ENCODE measurements at places on chromosomes 4 and X.

- no peak for DNase-seq
Observed at GRCh38 chr4:41865306-41865980, 69.8 kb upstream of the TMEM33 start.

DNA sequence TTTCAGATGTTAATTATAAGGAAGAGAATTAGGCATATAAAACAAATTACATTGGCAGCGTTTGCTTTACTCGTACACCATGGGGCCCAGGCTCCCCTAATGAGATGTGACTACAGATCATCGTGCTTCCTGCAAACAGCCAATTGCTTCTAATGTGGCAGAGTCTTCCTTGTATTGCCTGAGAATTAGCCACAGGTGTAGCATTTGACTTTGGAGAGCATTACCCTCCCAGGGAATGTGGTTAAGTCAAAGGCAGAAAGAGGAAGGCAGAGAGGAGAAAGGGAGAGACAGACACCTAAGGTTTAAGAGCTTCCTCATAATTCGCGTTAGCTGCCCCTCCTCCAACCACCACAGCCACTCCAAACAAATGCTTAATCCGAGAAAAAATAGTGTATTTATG lies 97.0 kb downstream of the MID1IP1 start:
- DNase-seq: no peak

GRCh38 chr4:121270389-121270788 lies 106.3 kb upstream of the TNIP3 start:
- no peak for DNase-seq

GRCh38 chr4:128810331-128810870 lies 901 bp downstream of the JADE1 start:
- DNase-seq: peak; percentile 2

DNA sequence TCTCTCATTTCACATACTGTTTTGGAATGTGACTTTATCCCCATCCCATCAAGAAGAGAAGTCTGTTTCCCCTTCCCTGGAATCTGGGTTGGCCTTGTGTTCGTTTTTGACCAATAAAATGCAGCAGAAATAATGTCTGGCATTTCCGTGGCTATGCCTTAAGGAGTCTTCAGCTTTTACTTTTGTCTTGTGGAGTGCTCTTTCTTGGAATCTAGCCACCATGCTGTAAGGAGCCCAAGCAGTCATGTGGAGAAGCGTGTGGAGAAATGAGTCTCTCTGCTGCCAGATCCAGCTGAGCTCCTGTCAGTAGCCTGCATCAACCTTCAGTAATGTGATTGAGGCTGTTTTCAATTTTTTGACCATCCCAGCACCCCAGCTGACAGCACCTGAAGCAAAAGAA lies 84.4 kb upstream of the ARMCX2 start:
- DNase-seq: no peak

DNA sequence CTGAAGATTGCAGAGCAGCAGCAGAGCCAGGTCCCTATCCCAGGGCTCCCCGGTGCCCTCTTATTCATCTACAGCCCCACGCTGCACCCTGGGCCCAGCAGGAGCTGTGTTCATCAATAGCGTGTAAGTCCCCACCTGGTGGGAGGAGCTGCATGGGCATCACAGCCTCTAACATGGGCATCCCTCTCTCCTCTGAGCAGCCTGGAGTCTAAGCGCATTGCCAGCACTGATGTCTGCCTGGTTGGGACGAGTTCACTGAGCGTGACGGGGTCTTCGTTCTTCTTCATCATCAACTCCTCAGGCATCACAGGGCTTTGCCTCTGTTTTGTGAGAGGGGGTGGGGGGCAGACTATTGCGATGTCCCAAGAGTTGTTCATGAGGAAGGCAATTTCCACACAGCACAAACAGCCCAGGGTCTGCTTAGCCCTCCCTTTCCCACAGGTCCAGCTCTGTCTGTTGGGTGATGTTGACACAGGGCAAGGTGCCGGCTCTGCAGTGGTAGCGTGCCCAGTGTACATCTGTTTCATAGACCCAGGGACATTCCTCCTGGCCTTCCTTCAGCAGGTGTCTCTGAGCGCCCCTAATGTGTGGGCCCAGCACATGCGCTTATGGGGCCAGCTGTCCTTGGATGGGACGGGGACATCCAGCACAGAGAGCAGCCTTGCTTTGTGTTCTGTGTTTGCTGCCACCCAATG lies 85.9 kb downstream of the SORCS2 start:
- no peak for DNase-seq

DNA sequence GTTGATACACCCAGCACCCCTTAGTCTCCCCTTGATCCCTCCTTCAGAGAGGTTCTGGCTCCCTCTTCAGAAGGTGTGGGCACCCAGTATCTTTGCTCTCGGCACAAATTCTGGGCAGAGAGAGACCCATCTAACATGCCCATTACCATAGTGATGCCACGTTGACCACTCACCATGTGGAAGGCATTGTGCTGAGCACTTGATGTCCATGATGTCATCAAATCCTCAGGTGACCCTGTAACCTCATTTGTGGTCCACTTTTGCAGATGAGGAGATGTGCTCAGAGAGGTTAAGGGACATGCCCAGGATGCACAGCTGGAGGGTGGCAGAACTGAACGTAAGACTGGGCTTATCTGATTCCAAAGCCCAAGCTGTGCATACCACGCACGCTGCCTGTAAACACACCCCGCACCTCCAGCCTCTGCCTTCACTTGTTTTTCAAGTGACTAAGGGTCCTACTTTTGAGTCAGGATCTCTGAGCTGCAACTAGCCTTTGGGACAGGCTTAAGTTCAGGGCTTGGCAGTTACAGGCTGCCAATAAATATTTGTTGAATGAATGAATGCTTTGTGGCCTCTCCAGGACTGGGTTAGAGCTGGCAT lies 55.2 kb downstream of the HTRA3 start:
- DNase-seq: no peak

DNA sequence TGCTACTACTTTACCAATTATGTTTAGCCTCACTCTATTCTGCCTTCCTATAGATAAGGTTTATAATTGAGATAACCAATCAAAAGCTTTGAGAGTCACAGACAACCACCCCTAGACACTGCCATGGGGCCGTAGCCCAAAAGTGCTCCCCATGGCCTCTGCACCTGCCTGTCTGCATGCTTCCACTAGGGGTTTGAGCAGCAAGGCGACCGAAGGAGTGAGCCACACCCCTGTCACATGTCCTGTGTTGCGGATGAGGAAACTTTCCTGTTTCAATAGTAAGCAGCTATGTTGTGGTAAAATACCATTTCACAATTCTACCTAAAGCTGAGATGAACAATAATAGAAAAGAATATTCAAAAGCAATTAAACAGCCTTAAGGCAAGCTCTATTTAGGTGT lies 856.0 kb upstream of the FRG1 start:
- DNase-seq: no peak

- DNase-seq: no peak
Observed at GRCh38 chrX:79138658-79139241, 5.7 kb upstream of the GPR174 start.

DNA sequence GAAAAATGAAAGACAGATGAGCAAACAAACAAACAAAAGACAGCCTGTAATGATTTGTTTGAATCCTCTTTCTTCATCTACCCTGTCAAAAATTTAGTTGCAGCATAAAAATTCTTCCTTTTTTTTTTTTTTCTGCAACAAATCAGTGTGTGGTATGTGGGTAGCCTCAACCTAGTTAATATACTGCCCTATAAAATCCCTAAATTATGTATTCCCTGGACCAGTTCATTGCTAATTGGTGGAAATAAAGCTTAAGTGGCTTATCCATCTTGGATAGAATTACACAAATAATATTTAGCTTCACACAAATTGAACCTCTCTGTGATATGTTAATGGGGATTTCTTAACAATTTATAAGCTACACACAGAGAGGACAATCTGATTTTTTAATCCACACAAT lies 208.4 kb downstream of the NDST4 start:
- DNase-seq: no peak

DNA sequence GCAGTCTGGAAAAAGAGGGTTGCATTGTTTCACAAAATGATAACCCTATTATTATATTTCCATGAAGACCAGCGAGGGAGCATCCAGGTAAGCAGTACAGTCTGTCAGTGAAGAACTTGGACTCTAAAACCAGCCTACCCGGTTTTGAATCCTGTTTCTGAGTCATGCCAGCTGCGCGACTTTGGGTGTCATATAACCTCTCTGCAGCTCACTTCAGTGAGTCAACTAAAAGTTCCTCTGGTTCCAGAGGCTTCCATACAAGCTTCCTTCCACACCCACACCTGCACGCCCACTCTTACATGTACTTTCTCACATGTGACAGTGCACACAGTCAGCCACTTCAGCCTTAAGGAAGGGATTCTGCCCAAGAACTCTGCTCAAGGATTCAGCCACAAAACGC lies 49.8 kb upstream of the PRPS2 start:
- DNase-seq: no peak

- no peak for DNase-seq
Observed at GRCh38 chr4:47717188-47717587, 120.7 kb downstream of the CORIN start.

- DNase-seq: no peak
Observed at GRCh38 chrX:31545726-31546125, 473.9 kb upstream of the FTHL17 start.

GRCh38 chr4:182245541-182246215 lies 2.5 kb downstream of the TENM3 start:
- DNase-seq: no peak

DNA sequence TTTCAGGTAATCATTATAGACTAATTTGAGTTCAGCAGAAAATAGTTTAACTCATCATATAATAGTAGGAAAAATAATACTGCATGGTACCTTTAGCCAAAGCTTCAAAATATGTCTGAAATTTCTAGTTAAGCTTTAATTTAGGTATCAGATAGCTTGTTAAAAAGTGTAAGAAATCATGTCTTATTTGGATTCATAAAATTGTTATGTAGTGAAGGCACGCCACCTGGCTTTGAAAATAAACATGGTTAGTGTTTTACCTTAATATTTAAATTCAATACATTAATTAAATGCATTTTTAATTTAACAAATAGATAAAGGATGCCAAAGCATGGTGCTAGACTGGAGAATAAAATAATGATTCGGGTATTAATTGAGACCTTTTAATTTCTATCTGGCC lies 211.4 kb downstream of the FSTL5 start:
- no peak for DNase-seq

DNA sequence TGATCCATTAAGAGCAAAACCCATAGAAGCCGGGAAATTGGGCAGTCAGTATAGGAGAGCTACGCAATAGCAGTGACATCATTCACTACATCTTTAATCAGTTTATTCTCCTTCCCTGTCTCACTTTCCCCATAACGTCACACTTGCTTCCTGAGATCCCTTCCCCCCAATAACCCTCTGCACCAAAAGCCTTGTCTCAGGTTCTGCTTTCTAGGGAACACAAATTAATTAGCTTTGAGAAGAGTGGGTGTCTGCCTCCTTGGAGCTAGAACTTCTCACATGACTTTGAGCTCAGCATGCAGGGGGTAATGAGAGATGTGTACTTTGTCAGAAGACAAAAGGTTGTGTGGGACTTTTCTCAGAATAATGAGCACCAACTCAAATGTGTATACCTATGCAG lies 128.3 kb upstream of the MAOA start:
- DNase-seq: no peak
